ENCODE measurements at places on chromosomes 6 and 20.

DNA sequence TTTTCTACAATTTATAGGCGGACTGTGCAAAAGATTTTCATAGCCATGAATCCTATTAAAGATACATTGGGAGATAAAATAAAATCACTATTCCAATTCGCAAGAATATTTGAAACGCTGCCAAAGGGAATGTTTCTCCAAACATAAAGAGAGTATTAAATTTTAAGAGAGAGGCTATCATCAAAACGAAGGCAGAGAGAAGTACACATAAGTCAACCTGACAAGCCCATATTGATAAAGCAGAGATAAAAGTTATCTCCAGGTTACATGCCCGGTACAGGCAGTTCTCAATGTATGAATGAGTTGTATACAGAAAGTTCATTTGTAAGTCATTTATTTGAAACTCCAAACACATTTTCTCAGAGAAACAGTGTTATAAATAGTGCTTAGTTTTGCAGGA, 193.1 kb downstream of the ATXN1 start:
- DNase-seq: no peak

- DNase-seq: no peak
Observed at GRCh38 chr6:52183131-52183713, 3.0 kb upstream of the IL17A start.

DNA sequence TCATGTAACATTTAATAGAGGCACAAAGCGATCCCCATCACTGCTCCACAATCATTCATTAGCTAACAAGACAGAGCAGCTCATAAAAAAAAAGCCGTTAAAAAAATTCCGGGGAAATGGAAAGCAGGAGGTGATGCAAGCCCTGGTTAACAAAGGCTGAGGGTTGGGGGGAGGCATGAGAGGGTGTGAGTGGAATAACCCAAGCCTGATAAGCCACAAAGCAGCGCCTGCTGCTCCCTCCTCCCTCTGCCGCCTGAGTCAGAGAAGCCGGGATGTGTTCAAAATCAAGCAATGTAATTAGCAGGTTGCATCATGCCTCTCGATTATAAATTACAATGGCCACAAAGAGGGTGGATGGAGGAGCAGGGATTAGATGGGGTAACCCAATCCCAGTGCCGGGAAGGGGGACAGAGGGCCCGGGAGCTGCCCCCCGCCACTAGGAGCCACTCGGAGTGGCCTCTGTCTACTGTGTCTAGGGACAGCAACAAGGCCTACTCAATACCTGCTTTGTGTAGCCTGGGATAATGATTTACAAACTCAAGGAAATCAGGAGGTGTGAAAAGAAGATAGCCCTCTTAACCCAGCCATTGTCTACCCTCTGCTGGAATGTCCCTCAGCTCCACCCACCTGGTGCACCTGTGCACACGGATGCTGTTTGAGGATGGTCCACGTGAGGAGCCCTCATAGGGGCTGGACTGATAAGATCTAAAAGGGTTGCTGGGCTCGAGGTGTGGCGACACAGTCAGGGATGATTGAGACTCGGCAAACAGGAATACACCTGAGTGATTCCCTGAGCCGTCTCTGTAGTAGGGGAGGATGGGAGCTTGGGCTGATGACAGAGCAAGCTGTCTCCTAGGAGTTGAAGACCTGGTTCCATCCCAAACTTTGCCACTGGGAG, 156.9 kb downstream of the VEGFA start:
- no peak for DNase-seq

- no peak for DNase-seq
Observed at GRCh38 chr6:54801244-54801643, 45.3 kb upstream of the FAM83B start.

GRCh38 chr20:44887466-44887865, 2.0 kb downstream of the YWHAB start:
- no peak for DNase-seq
